ENCODE measurements at places on chromosomes 5 and 9.

DNA sequence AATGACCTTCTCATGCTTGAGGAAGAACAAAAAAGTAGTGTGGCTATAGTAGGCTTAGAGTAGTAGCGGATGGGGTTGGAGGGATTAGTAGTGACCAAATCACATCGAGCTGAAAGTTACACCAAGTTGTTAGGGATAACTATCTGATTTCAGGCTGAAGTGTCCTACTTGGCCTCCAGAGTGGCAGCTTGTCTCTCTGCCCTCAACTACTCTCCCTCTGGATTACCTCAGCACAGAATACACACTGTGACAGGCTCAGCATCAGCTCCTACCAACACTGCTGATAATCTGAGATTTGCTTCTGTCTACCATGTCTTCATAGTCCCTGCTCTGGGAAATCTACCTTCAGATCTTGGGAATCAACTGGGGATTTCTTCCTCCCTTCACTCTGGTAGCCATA is 714.6 kb upstream of the GRAMD2B start:
- DNase-seq = no peak

- DNase-seq = no peak
Observed at GRCh38 chr9:2180704-2181103, 165.6 kb downstream of the SMARCA2 start.

DNA sequence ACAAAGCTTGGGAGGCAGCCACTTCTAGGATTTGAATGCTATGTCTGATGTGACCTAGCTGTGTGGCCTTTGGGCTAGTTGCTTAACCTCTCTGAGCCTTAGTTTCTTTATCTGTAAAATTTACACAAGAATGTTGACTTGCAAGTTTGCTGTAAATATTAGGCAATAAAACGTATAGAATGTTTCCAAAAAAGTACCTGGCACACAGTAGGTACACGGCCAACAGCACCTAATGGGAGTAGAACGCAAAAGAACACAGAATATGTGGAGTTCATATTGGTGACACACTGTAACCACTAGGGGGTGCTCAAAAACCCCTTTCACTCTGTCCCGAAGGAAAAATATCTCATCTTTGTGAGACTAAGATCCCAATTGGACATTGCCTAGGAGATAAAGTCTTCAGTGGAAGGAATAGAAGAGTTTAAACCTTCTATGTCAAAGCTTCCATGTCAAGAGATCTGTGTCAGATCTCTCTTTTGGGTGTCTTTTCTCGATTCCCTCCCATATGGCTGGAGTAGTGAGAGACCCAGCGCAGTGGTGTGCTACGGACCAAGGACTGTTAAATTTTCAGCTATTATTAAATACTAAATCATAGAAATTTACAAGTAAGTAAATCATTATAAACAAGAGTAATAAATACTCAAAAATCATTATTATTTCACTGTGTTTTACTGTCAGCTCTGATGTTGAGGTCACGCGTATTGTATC is 145.4 kb upstream of the RAD23B start:
- no peak for DNase-seq

GRCh38 chr9:97557606-97558095 is 56.2 kb downstream of the TMOD1 start:
- no peak for DNase-seq

GRCh38 chr5:4909086-4909485 is 231.0 kb upstream of the ADAMTS16 start:
- no peak for DNase-seq

DNA sequence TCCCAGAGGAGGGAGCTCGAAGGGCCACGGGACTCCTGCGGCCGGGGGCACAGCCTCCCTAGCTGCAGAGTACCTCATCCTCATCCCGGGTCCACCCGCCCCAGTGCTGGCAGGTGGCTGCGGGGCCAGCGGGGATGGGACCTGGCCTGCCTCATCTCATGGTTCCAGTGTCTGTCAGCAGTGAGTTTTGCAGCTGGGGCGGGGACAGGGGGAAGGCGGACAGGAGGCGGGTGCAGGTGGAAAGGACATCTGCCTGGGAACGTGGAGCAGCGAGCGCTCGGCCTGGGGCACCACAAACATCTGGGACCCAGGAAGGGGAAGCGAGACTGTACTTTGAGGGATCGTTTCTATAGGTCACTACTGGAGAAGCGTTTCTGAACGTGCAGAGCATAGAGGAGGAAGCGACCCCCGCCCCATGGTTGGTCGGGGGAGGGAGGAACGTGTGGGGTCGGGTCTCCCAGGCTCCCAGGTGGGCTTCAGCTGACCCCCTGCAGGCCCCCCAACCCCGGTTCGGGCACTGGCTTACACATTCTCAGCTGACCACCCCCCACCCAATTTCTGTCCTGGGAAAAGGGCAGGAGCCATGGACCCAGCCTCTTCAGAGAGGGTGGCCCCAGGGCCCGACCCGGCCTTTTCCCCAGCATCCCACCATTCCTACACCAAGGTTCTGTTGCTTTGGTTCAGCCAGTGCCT is 56.5 kb upstream of the NOTCH1 start:
- no peak for DNase-seq

- DNase-seq = no peak
Observed at GRCh38 chr9:134623258-134624066, 18.1 kb upstream of the COL5A1 start.

- DNase-seq = no peak
Observed at GRCh38 chr5:177314376-177315342, 3.0 kb upstream of the MXD3 start.

GRCh38 chr5:58629271-58630159 is 46.6 kb downstream of the RAB3C start:
- DNase-seq = no peak

DNA sequence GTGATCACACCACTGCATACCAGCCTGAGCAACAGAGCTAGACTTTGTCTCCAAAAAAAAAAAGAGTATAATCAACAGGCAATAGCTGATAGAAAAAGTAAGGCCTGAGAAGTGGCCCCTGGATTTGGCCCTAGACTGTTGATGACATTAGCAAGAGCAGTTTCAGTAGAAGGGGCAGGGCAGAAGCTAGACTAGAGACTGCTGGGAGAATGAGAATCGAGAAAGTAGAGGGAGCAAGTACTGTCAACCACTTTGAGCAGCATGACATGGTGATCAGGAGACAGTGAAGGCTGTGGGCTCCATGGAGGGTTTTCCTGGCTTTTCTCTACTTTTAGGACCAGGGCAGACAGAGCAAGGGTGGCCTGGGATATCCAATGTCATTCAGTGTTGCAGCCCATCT is 34.9 kb upstream of the B4GALT1 start:
- DNase-seq = no peak

GRCh38 chr9:78858266-78858665 is 561.3 kb downstream of the PSAT1 start:
- DNase-seq = no peak

GRCh38 chr9:127890053-127890452 is 9.3 kb downstream of the ST6GALNAC6 start:
- DNase-seq = no peak

- DNase-seq = no peak
Observed at GRCh38 chr5:144864118-144864517, 693.4 kb downstream of the KCTD16 start.

- no peak for DNase-seq
Observed at GRCh38 chr9:133930682-133931485, 61.2 kb downstream of the VAV2 start.

DNA sequence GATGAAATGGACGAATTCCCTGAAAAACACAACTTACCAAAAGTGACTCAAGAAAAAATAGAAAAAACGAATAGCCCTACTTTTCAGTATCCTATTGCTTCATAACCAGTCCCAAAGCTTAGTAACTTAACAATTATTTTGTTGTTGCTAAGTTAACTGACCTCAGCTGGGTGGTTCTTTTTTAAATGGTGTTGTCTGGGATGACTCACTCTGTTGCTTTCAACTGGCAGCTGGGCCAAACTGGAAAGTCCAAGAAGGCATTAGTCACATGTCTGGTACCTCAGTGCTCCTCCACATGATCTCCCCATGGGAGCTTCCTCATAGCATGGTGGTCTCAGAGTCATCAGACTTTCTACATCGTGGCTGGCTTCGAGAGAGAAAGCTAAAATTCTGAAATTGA is 47.8 kb upstream of the ADAMTS2 start:
- DNase-seq = no peak

- DNase-seq = no peak
Observed at GRCh38 chr5:112049738-112050137, 292.7 kb upstream of the NREP start.

- DNase-seq = no peak
Observed at GRCh38 chr9:127182901-127183746, 60.7 kb upstream of the ANGPTL2 start.

DNA sequence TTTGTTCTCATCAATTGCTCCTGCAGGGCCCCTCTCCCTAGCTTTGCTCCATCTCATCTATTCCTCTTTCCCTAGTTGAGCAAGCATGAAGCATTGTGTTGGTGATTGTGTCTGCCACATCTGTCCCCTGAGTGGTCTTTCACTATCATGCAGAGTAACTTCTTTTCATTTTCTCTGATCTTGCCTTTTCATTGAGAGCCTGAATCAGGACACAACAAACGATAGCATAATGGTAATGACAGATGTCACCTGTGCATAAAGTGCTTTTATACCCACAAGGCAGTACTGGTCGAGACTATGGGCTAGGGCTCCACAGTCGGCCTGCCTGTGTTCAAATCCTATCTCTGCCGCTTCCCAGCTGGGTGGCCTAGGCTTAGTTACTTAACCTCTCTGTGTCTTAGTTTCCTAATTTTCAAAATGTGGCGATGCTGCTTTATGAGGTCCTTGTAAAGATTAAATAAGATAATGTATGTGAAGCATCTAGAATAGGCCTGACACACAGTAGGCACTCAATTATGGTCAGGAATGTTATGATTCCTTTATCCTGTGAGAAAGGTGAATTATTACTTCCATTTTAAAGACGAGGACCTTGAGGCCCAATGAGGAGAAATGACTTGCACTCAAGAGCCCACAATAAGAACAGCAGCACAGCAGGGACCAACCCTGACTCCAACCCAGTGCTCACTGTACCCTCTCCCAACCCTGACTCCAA is 137.1 kb upstream of the ZNF618 start:
- peak; percentile 10 for DNase-seq

DNA sequence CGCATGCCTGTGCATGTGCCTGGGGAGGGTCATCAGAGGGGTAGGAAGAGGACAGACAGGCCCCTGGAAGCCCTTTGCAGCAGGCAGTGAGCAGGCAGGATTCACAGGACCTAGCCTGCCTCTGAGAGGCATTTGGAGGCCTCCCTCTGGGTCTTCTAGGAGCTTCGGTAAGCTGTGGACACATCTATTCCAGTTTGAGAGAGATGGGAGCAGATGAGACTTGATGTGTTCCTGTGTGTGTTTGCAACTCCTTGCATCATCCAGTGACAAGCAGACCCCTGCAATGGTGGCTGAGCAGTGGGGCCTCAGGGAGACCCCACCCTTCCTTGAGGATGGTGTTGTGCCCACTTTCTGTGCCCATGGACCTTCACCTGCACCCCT is 64.0 kb downstream of the GADD45G start:
- DNase-seq = no peak

DNA sequence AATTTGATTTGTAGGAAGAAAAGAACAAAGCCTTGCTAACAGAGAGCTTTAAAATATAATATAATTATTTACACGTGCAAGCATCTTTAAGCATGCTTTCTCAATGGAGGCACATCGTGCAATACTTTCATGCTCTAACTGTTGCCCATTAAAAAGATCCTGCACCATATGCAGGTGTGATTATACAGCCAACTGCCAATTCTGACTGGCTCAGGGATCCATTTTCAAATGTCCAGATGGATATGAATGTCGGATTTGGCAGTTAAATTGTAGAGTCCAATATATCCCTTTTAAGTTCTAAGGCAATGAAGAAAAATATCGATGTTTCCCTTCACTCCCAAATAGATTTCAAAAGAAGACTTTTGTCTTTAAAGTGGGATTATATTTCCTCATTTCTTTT is 416.4 kb upstream of the CD180 start:
- no peak for DNase-seq

DNA sequence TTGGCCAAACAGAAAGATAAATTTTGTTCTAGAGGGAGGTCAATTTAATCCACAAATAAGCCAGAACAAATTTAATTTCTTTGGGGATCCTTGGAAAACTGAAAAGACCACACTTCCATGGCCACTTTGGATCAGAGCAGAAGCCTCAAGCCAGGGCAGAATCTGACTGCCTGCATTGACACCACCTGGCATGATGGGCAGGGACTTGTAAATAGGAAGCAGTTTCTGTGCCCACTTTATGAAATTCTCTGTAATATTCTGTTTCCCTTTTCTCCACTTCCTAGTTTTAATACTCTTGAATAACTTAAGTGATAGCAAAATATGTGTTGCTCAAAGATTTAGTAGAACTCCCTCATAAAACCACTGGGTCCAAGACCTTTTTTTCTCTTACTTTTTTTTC is 6.7 kb upstream of the TMEM252 start:
- DNase-seq = no peak
